ENCODE measurements at places on chromosomes 7 and 10.

- DNase-seq: no peak
These were observed 5.6 kb downstream of the DOCK1 start for GRCh38 chr10:126910798-126911197.

GRCh38 chr10:117131376-117132327, 6.4 kb downstream of the VAX1 start:
- no peak for DNase-seq

DNA sequence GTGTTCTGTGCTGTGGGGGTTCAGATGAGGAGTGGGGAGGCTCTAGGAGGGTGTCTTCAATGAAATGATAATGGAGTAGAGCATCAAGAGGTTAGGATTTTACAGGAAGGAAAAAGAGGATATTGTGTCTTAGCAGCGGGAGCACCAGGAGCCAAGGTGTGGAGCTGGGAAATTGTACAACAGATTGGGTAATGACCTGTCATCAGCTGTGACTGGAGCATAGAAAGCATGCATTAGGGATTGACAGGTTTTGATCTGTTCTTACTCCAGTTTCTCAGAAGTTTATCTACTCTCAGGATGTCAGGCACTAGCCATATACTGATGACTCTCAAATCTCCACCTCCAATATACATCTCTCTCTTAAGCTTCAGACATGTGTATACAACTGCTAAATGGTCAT, 196.9 kb downstream of the ARHGAP12 start:
- DNase-seq: no peak

DNA sequence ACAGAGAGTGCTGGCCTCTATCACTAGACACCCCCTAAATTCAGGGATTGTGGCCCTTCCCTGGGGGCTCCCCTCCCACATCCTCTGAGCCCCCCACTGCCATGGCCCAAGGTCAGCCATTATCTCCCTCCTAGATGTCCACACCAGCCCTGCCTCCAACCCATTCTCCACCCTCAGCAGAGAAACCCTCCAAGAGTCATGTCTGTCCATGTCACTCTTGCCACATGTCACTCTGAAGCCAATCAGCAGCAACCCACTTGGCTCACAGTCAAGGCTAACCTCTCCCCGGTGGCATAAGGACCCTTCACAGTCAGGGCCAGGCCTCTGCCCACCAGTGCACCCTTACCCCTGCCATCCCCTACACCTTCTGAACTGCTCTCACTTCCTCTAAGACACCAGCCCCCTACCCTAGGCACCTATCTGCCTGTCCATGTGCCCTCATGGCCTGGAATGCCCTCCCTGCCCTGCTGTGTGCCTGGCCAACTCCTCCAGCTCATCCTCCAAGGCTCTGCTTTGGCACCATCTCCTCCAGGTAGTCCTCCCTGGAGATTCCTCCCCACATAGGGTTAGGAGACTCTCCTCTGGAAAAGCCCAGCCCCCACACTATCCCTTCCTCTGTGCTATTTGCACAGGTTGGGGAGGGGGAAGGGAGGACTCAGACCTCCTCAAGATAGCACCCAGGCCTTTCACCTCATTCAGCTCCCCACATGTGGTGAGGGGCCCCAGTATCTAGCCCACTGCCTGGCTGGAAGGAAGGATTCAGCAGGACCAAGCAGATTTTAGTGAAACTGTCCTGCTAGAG, 83.7 kb downstream of the GRID1 start:
- no peak for DNase-seq

DNA sequence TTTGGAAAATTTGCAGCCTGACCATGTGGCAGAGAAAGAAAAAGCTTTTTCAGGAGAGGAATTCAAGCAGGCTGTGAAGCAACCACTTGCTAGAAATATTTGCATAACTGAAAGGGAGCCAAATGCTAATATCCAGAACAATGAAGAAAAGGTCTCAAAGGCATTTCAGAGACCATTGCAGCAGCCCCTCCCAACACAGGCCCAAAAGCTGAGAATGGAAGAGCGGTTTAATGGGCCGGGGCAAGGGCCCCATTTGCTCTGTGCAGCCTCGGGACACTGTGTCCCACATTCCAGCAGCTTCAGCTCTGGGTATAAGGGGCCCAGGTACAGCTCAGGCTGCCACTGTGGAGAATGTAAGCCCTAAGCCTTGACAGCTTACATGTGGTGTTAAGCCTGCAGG, 918.1 kb upstream of the POT1 start:
- no peak for DNase-seq

DNA sequence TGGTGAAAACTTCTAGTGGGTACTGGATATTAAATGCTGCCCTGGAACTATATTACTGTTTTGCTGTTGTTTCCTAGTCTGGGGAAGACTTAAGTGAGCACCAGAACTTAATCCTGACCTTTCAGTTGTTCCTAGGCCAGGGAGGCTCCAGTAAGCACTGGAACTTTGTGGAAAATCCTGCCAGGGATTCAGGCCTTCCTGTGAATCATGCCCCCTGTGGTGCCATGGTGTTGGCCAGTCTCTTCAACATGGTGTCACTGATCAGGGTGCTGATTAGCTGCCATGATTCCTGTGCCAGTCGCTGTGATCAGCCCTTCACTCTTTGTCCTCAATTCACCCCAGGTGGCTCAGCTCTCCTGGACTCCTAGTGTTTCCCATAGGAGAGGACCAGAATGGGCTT, 8.5 kb upstream of the AOAH start:
- DNase-seq: no peak

- no peak for DNase-seq
These were observed 17.2 kb downstream of the STX1A start for GRCh38 chr7:73702226-73702625.

DNA sequence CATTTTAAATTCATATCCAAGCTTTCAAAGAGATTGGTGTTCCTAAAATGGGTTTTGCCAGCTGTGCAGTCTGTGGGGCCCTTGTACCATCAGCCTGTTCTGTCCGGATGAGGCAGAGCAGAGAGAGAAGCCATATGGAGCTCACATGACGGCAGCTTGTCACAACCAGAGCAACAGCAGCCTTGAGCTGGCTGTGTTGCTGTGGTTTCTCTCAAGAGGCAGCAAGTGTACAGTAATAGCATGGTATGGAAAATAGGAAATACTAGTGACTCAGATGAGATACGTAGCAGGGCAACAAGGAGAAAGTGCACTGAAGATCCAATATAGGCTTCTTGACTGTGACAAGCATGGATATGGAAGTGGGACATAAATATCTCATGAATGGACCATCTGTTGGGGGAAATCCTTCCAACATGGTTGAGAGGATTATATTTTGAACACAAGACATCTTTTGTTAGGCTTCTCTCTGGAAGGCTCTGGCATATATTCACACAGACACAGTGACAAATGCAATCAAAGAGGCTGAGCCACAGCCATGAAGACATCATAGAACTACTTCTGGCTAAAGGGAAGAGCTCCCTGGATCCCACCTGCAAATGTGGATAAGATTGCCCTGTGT, 251.0 kb upstream of the TAC1 start:
- DNase-seq: no peak

DNA sequence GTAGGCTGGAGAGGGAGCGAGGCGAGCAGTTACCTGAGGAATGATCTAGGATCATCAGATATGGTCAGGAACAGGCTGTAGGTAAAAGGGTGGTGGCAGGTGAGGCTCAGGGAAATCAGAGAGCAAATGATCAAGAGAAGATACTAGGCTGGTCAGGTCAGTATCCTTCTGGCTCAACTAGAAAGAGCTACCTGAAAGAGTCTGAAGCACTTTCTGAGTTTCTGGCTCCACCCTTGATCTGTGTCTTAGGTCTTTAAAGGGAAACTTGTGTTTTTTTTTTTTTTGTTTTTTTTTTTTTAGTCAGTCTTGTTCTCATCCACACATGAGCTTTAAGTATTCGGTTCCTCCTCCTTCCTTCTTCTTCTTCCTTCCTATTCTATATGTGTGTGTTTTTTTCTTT, 10.5 kb downstream of the ADAM22 start:
- DNase-seq: no peak

- no peak for DNase-seq
These were observed 54.8 kb downstream of the CHN2 start for GRCh38 chr7:29249383-29249750.
